ENCODE measurements at places on chromosomes 2 and 18.

DNA sequence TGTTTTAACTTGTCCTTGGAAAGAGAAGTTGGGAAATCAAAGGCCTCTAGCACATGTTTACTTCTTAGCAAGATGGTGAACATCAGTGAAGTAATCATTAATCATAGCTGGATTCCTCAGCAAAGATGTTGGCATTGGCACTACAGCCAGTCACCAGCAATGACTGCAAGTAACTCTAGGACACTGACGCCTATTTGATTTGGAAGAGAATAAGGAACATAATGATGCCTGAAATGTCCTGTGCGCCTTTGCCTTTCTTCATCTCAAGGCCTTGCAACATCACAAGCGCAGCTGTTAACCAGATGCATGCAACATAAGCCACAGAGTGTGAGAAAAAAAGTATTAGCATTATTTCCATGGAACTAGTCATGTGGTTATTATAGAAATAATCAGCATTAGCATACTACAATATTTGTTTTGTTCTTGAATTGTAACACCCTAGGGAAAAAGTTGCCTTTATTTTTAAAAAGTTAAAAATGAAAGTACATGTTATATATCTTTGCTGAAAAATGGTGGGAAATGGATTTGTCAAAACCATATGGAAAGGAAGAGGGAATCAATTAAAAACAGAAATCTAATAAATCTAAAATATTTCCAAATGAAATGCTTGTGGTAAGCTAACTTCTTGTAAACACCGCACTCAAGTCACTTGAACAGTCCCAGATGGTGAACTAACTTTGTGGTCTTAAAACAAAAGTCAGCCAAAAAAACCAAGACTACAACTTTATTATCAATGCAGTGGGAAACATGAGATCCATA lies 55.6 kb downstream of the THADA start:
- no peak for DNase-seq

DNA sequence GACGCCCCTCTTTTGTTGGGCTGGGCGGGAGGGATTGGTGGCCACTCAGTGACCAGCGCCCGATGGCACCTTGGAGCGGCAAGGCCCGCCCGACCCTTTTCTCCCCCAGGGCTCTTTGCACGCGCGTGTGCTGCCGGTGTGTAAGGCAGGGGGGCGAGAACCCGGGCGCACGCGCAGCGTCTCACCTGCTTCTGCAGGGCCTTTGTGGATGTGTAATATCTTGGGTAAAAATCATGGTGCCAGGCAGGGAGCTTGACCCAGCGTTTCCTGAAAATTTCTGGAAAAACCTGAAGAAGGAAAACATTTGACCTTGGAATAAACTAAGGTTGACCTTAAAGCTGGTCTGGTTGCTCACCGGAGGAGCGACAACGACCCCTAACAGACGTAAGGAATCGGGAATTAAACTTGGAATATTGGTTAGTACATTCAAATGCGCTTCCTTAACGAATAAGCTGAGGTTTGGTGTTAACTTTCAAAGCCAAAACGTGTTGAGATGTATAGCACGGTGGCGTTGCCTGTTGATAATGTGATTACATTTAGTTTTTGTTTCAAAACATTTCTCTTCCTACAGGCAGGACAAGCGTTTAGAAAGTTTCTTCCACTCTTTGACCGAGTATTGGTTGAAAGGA lies 438 bp downstream of the HSPE1 start:
- DNase-seq, result no peak

DNA sequence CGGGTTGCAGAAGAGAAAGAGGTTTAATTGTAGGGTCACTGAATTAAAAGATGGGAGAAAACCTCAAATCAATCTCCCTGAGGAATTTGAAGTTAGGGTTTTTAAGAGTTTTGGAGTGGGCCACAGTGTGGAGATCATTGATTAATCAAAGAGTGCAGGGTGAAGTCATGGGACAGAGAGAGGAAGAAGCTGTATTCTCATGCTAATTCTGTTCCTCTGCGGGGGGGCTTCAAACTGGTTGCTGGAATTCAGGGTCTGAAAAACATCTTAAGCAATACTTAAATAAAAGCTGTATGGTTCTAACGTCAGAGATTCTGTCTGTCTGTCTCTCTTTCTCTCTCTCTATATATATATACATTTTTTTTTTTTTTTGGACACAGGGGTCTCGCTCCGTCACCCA lies 169.8 kb upstream of the SPATS2L start:
- DNase-seq, result no peak

- DNase-seq, result no peak
Measured at GRCh38 chr2:72010647-72011369, 136.9 kb downstream of the CYP26B1 start.

DNA sequence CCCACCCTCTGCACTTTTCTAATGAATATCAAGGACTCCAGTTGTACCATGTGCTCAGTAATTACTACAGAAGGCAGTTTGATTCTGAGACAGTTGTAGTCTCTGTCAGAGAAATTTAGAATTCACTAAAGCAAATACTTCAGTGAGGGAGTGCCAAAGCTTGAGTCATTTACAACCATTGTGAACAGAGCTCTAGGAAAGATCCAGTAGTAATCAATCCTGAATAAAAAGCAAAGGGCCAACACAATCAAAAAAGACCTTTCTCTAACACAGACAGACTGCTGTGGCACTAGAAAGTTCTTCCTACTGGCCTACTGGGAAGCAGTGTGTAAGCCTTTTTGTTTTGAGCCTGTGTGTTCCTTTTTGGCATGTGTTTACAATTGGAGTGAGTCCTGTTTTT lies 135.6 kb upstream of the UNC80 start:
- DNase-seq, result no peak

DNA sequence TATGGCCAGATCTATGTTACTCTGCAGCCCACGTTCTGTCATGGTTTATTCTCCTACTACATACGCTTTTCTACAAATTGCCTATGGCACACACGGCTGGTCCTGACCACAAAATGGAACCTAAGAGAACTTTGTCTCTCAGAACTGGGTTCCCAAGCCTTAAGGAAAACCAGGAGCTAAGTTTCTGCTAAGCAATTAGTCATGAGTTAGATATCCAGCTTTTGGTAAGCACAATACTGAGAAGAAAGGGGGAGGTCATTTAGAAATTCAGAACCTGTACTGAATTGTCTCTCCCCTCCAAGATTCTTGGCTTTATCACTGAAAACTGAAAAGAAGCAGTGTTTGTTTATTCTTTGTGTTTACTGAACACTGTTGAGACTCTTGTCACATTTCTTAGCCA lies 283.5 kb upstream of the TANK start:
- DNase-seq, result no peak

DNA sequence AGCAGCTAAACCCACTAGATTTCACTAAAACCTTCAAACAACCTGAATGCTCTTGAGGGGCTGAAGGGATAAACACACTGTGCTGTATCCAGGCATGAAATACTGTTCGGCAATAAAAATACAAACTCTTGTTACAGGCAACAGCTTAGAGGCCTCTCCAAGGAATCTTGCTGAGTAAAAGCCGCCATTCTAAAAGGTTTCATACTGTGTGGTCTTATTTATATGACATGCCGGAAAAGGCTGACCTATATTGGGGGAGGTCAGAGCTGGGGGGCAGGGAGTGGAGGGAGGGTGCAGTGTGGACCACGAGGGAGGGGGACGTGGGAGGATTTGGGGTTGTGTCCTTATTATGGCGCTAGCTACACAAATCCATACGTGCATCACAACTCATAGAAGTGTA lies 136.2 kb downstream of the MBP start:
- no peak for DNase-seq

DNA sequence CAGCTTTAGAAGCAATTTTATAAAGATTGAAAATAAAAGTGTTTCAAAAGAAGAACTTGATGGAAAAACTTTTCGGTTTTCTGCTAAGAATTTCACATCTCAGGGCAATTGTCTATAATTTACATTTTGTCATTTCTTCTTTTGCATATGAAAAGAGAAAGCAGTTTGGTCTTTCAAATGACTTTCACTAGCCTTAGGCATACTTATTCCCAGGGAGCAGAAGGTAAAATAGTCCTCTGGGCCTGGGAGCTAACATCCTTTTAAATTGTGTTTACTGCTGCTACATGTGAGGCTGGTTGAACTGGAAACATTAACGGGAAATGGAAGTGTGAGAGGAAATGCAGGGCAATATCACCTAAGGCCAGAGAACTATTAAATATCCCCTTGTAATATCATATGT lies 37.1 kb downstream of the MYO3B start:
- no peak for DNase-seq

- no peak for DNase-seq
Measured at GRCh38 chr2:240760576-240761246, 59.3 kb downstream of the KIF1A start.

GRCh38 chr2:131031431-131031841 lies 61.8 kb downstream of the FAM168B start:
- DNase-seq, result no peak

DNA sequence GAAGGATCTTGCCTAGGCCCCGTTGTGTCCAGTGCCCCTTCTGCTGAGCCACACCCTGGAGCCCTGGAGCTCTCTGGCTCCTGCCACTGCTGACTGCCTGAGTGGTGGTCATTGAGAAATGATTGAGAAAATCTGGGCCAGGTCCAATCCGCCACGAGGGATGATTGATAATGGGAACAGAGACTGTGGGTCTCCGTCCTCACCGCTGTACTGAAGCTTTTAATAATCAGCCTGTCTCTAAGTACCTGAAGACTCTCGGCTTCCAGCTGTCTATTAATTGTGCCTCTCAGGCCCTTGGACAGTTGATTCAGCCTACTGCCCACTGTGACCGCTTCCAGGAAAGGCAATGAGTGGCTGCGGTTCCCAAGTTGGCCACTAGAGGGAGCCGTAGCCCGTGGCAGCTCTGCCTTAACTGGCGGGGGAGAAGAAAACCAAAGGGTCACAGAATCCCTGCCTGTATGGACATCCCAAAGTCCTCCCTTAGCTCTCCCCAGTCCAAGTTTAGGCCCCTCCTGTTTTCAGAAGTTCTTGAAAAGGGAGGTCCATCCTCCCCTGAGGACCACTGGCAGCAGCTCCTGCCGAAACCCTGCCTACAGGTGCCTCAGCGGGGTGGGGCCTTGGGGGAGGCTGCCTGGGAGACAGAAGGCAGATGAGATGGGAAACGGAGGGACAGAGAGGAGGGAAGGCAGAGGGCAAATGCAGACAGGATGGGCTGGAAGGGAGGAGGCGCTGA lies 213.6 kb downstream of the TNS1 start:
- DNase-seq, result peak; percentile 45

GRCh38 chr2:65353927-65354326 lies 78.5 kb downstream of the SPRED2 start:
- DNase-seq, result no peak

GRCh38 chr18:23085066-23085465 lies 50.2 kb upstream of the CABLES1 start:
- DNase-seq, result no peak

DNA sequence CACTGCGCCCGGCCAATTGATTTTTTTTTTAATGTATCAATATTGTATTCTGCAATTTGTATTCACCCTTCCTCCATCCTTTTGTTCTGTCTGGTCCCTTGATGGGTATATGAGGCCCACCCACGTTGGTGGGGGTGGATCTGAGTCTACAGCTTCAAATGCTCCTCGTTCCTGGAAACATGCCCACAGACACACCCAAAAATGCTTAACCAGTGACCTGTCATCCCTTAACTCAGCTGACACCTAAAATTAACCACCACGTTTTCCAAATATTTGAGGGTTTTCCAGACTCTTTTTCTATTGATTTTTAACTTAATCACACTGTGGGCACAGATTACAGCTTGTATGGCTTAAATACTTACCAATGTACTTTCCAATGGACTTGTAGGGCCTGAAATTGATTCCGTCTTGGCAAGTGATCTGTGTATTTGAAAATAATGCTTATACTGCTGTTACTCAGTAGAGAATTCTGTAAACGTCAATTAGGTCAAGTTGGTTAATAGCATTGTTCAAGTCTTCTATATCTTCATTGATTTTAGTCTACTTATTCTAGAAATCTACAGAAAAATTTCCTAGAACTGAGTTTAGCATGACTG lies 34.4 kb upstream of the CYP27C1 start:
- no peak for DNase-seq

GRCh38 chr2:132691556-132691955 lies 21.6 kb upstream of the LYPD1 start:
- no peak for DNase-seq

GRCh38 chr2:150981826-150982225 lies 279.8 kb downstream of the RBM43 start:
- DNase-seq, result no peak

DNA sequence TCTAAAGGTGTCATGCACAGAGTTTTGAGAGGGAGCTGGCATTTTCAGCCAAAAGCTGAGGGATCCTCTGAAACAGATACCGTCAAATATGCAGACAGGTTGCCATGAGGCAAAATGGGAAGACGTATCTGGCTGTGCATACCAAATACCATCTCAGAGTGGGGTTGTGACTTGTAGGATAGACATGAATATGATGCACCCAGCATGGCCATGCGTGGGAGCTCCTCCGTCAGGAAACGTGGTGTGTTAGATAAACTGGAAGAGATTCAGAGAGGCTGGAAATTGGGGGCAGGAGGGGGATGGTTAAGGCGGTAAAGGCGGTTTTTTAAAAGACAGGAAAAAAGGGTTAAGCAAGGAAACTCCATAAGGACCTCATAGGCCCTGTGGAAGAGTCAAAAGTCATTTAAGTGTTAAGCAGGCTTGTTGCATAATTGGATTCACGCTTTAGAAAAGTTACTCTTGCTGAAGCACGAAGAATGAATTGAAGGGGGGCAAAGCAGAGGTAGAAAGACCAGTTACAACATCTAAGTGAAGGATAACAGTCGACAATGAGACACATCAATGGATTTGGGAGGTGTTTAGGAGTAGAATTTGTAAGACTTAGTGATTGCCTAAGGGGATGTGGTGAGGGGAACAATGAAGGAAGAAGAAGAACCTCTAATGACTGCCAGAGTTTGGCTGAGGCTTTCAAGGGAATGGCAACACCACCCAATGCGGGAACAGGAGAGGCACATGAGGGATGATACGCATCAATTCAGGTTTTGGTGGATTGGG lies 139.6 kb upstream of the CTAGE1 start:
- DNase-seq, result no peak

GRCh38 chr2:216657086-216657855 lies 24.1 kb downstream of the IGFBP2 start:
- no peak for DNase-seq

GRCh38 chr2:69936906-69937305 lies 22.0 kb downstream of the MXD1 start:
- no peak for DNase-seq

DNA sequence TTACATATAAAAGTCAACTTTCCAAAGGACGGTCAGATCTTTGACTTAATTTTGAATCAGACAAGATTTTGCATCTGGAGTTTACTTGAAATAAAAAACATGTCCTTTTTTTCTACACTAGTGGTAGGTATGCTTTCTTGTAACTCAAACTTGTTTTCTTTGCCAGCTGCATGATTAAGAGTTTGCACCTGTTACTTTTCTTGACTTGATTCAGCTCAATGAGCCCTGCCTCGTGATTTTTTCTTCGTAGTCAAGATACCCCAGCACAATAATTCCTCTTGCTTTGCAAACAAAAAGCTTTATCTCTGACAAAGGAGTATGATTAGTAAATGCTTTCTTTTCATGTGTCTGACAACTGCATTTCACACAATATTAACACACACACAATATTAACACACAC lies 82.3 kb downstream of the FBXO15 start:
- no peak for DNase-seq

GRCh38 chr2:9637330-9637729 lies 6.5 kb upstream of the YWHAQ start:
- DNase-seq, result no peak
